Ascending aorta (tissue), 2 donors: ENCODE measurements at places on chromosomes 6 and 20.

DNA sequence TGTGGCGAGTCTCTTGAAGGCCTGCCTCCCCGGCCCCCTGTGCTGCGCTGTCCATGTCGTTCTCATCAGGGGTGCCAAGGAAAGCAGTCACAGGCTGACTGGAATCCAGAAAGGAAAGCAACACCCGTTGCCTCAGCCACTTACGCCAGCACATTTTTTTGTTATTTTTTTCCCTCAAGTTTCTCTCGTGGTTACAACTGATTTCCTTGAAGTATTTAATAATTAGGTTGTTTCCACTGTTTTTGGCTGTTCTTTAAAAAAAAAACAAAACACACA is 17.9 kb upstream of the SLC22A1 start:
- H3K4me3 ChIP-seq = no peak overlapping the region
- no peaks in the 10 kb centered on the region for H3K27me3 ChIP-seq
- DNase-seq = no peak

GRCh38 chr6:29887330-29887818 is 55.0 kb upstream of the HLA-A start:
- H3K36me3 ChIP-seq = no peaks in the 10 kb centered on the region
- H3K27me3 ChIP-seq = no peaks in the 10 kb centered on the region
- no peaks in the 10 kb centered on the region for H3K4me1 ChIP-seq
- H3K4me3 ChIP-seq = no peak overlapping the region

- peak overlapping the region; percentile 92 for H3K27ac ChIP-seq
- peaks cover 5% of the 10 kb centered on the region for H3K36me3 ChIP-seq
- H3K27me3 ChIP-seq = no peaks in the 10 kb centered on the region
- H3K4me1 ChIP-seq = peaks cover 16% of the 10 kb centered on the region
Measured at GRCh38 chr6:41546475-41546865, 289 bp downstream of the FOXP4 start.

- peaks cover 20% of the 10 kb centered on the region for H3K36me3 ChIP-seq
- no peak overlapping the region for H3K4me3 ChIP-seq
- H3K27me3 ChIP-seq = no peaks in the 10 kb centered on the region
Measured at GRCh38 chr20:21228511-21228910, 74.6 kb upstream of the XRN2 start.

DNA sequence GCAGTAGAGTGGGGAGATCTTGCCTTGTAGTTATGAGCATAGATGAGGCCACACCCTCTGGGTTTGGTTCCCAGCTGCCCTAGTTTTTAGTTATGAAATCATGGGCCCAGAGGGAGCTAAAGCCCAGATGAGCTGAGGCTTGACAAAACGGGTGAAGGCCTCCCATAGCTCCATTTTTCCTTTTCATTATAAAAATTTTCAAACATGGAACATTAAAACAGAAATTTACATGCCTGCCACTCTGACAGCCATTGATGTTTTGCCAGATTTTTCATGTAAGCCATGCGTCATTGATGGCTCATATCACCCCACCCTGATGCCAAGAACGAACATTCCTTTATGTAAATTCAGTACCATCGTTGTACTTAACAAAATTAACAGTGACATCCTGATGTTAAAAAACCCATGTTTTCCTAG is 67.9 kb downstream of the IGF2R start:
- peak; percentile 77 for DNase-seq
- H3K36me3 ChIP-seq = peaks cover 44% of the 10 kb centered on the region
- no peaks in the 10 kb centered on the region for H3K27me3 ChIP-seq
- H3K4me3 ChIP-seq = no peak overlapping the region

GRCh38 chr6:145187491-145188206 is 547.7 kb downstream of the EPM2A start:
- H3K4me1 ChIP-seq = no peaks in the 10 kb centered on the region
- no peaks in the 10 kb centered on the region for H3K27me3 ChIP-seq
- no peaks in the 10 kb centered on the region for H3K36me3 ChIP-seq
- DNase-seq = no peak
- H3K4me3 ChIP-seq = no peak overlapping the region
- no peak overlapping the region for H3K27ac ChIP-seq

DNA sequence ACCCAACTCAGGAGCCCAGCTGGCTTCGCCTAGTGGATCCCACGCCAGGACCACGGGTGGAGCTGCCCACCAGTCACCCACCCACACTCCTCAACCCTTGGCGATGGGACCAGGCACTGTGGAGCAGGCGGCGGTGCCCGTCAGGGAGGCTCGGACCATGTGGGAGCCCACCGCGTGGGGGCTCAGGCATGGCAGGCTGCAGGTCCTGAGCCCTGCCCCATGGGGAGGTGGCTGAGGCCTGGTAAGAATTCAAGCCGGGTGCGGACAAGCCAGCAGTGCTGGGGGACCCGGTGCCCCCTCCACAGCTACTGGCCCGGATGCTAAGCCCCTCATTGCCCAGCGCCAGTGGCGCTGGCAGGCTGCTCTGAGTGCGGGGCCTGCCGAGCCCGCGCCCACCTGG is 123.1 kb upstream of the LGSN start:
- no peaks in the 10 kb centered on the region for H3K4me1 ChIP-seq
- no peak overlapping the region for H3K4me3 ChIP-seq
- H3K36me3 ChIP-seq = no peaks in the 10 kb centered on the region
- no peaks in the 10 kb centered on the region for H3K27me3 ChIP-seq

- H3K4me3 ChIP-seq = no peak overlapping the region
- H3K36me3 ChIP-seq = no peaks in the 10 kb centered on the region
- no peaks in the 10 kb centered on the region for H3K27me3 ChIP-seq
- DNase-seq = no peak
Measured at GRCh38 chr20:54526801-54527200, 51.4 kb downstream of the DOK5 start.

- H3K27ac ChIP-seq = peak overlapping the region; percentile 44
- H3K27me3 ChIP-seq = no peaks in the 10 kb centered on the region
- peaks cover 21% of the 10 kb centered on the region for H3K36me3 ChIP-seq
- H3K4me1 ChIP-seq = no peaks in the 10 kb centered on the region
- H3K4me3 ChIP-seq = no peak overlapping the region
Measured at GRCh38 chr20:37519508-37520418, 1.3 kb upstream of the NNAT start.

- peak overlapping the region; percentile 79 for H3K27ac ChIP-seq
- no peak for DNase-seq
- no peak overlapping the region for H3K4me3 ChIP-seq
Measured at GRCh38 chr6:54646069-54646950, 200.3 kb upstream of the FAM83B start.

DNA sequence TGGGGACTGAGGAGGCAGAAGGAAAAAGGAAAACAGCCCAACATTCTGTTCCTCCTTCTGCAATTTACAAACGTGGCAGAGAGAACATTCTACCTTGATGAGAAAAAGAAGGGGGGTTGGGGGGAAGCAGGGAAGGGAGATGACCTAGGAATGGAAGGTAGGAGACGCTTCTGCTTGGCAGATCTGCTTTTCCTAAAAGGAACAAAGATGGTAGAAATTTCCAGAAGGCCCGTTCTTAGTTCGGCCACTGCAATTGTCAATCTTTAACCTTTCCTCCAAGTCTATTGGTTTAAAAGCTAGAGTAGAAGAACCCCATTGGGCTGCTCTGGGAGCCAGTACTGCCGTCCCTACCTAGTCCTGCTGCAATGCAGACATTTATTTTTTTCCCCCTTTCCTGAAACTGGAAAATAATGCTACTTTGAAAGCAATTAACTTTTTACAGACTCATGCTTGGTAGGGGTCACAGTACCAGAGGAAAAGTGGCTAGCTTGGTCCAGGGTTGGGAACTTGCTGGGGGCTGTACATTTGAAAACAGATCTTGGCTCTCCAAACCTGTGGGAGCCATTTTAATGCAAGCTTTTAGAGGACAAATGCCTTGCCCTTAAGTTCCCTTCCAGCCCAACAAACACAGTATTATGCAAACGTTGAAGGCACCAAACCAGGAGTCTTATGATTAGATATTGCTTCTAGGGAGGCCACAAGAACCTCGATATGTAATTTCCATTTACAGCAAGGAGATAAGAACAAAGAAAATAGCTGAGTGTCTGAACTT is 2.6 kb downstream of the ZMYND8 start:
- no peaks in the 10 kb centered on the region for H3K27me3 ChIP-seq
- H3K27ac ChIP-seq = peak overlapping the region; percentile 99
- H3K4me3 ChIP-seq = peak overlapping the region; percentile 7
- H3K4me1 ChIP-seq = peaks cover 40% of the 10 kb centered on the region
- DNase-seq = no peak
- no peaks in the 10 kb centered on the region for H3K36me3 ChIP-seq

GRCh38 chr6:38552121-38552520 is 87.6 kb downstream of the BTBD9 start:
- no peak overlapping the region for H3K4me3 ChIP-seq
- H3K4me1 ChIP-seq = no peaks in the 10 kb centered on the region
- H3K36me3 ChIP-seq = no peaks in the 10 kb centered on the region
- no peak for DNase-seq
- no peaks in the 10 kb centered on the region for H3K27me3 ChIP-seq

DNA sequence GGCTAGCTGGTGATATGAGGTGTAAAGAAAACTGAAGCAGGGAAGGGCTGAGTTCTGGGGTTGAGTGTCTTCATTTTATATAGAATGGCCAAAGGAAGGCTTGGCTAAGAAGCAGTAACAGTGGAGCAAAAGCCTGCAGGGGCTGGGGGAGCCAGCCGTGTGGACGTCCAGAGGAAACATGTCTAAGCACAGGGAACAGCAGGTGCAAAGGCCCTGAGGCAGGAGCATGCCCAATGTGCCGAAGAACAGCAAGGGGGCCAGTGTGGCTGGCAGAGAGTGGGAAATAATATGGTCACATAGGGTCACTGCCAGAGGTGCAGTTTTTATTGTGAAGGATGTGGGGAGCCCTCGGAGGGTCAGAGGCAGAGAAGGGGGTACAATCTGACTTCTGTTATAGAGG is 60.5 kb upstream of the KCNG1 start:
- H3K4me1 ChIP-seq = no peaks in the 10 kb centered on the region
- no peak overlapping the region for H3K27ac ChIP-seq
- H3K27me3 ChIP-seq = no peaks in the 10 kb centered on the region
- no peaks in the 10 kb centered on the region for H3K36me3 ChIP-seq

GRCh38 chr20:46710153-46710913 is 884 bp downstream of the SLC2A10 start:
- no peak for DNase-seq
- no peaks in the 10 kb centered on the region for H3K36me3 ChIP-seq
- peak overlapping the region; percentile 74 for H3K27ac ChIP-seq
- H3K4me1 ChIP-seq = no peaks in the 10 kb centered on the region
- peak overlapping the region; percentile 69 for H3K4me3 ChIP-seq

DNA sequence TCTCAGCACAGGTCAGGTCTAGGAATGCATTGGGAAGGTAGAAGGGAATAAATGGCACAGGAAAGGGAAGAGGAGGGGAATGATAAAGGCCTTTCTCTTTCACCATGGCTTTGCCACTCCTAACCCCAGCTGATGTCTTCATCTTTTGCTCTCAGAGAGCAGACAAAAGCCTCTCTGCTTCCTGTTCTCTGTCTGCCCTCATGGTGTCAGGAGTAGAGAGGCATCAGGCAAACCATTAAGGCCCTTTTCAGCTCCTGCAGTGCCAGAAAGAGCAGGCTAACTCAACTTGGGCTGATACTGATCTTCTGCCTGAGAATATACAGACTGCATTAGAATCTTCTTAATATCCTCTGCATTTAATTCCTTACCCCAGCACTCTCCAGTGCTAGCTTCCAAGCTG is 48.0 kb upstream of the STXBP5 start:
- H3K27me3 ChIP-seq = no peaks in the 10 kb centered on the region
- no peaks in the 10 kb centered on the region for H3K4me1 ChIP-seq
- no peak overlapping the region for H3K4me3 ChIP-seq
- H3K36me3 ChIP-seq = no peaks in the 10 kb centered on the region
- no peak for DNase-seq
- no peak overlapping the region for H3K27ac ChIP-seq
